ENCODE measurements at places on chromosomes 2 and 18.

GRCh38 chr2:142957144-142957543 lies 79.7 kb downstream of the KYNU start:
- no peak for DNase-seq

GRCh38 chr2:214856137-214856536 lies 46.7 kb upstream of the BARD1 start:
- DNase-seq: no peak

GRCh38 chr2:109377976-109378375 lies 235.8 kb downstream of the SEPTIN10 start:
- no peak for DNase-seq

DNA sequence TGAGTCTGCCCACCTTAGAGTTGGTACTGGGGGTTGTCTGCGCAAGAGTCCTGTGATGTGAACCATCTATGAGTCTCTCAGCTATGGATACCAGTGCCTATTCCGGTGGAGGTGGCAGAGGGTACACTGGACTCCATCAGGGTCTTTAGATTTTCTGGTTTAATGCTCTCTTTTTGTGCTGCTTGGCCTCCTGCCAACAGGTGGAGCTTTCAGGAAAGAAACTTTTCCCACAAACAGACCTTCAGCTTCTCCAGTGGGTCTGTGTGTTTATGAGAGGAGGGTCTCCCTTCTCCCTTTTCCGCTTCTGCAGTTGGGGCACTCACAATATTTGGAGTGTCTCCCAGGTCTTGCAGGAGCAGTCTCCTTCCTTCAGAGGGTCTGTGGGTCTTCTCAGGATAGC lies 1721.9 kb upstream of the SLC39A10 start:
- DNase-seq: no peak

DNA sequence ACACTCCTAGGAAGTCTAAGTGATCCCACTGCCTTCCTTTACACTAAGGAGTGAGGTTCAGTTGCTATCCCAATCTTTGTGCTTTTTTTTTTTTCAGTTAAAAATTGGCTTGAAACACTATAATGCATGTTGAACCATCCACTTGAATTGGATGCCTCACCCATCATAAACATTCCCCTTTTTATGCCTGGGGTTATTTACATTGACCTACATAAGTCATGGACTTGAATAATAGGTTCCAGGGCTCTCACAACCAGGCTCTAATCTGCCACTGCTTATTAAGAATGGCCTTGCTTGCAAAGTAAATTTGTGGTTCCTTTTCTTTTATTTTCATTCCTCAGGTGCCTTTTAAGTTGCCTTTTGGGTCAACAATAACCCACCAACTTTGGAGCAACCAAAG lies 236.1 kb upstream of the MEIS1 start:
- no peak for DNase-seq

- no peak for DNase-seq
Observed at GRCh38 chr2:147100406-147101035, 744.3 kb upstream of the ACVR2A start.

DNA sequence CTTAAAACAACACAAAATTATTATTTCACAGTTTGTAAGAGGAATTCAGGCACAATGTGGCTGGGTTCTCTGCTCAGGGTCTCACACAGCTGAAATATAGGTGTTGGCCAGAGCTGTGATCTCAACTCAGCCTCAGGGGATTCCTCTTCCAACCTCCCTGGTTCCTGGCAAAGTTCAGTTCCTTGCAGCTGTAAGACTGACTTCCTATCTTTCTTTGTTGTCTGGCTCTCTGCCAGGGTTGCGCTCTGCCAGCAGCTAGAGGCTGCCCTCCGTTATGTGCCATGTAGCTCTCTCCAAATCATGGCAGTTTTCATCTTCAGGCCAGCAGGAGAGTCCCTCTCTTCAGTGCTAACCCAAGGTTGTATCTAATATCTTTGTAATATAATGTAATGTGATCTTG lies 272.5 kb upstream of the KCNJ3 start:
- no peak for DNase-seq

DNA sequence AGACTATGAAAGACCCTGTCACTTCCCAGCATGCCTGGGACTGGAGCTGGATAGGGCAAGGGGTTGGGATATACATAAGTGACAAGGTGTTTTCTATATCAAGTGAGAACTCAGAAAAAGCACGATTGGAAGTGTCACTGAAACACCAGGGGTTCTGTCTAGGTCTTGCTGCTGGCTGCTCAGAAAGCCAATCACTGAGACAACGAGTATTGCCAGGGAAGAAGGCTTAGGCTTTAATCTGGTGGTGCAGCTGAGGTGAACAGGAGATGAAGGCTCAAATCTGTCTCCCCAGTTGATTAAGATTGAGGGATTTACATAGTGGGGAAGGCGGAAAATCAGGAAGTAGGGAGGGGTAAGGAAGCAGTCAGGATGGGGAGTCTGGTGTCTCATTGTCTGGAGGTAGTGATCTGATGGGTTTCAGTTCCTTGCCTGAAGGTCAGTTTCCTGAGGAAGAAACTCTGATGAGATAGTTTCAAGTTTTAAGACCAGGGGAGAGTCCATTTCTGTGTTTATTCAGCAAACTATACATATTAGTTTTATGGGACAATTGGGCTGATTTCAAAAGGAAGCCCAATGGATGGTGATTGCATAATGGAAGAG lies 3.5 kb upstream of the C2orf74 start:
- DNase-seq: no peak

GRCh38 chr2:2673406-2673805 lies 342.3 kb upstream of the MYT1L start:
- DNase-seq: no peak

- peak; percentile 47 for DNase-seq
Observed at GRCh38 chr2:234488913-234489451, 7.9 kb downstream of the ARL4C start.

- DNase-seq: no peak
Observed at GRCh38 chr2:190864375-190864774, 16.2 kb upstream of the GLS start.

DNA sequence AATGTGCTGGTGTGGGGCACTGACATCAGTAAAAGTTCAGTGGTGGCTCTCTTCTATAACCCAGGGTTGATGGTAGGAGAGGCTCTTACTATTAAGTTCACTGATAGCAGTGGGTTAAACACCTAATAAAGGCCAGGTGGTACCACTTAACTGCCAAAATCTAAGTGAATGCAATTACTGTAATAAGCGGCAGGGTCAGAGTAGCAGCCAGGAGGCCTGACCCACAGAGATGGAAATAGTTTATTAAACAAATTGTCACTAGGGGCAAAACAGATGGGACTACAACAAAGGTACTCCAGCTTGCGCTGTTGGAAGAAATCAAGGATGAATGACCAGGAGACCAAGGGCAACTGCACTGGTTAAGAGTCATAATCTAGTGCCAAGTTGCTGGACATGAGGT lies 26.6 kb downstream of the ZSWIM2 start:
- DNase-seq: no peak

DNA sequence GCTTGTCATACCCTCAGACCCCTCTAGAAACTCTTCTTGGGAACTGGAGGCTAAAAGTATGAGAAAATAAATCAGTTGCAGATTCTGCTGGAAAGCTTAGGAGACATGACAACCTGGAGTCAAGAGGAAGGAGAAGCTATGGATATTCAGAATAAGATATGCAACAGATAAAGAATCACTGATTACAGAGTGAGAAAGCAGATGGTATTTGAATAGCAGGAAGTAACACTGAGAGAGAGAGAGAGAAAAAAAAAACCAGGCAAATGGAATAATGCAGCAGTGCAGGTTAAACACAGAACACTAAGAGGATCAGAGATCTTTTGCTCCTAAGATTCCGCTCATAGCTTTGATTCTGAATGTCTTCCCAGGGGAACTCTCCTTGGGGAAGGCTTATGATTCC lies 1284.1 kb upstream of the NXPH2 start:
- no peak for DNase-seq

- DNase-seq: no peak
Observed at GRCh38 chr18:12314591-12315305, 6.7 kb downstream of the TUBB6 start.
